ENCODE measurements at places on chromosomes 12 and 14. TPM values are rescaled to one million over a fixed set of nuclear protein-coding genes. Genes with fewer than 3 reads are reported as not detected.
A peak's percentile ranks its signal among the peaks of the same experiment; 100 is the strongest.

KRT73 gene
- not detected for total RNA-seq

BCL2L14 gene
- total RNA-seq = 1.8 TPM

DNA sequence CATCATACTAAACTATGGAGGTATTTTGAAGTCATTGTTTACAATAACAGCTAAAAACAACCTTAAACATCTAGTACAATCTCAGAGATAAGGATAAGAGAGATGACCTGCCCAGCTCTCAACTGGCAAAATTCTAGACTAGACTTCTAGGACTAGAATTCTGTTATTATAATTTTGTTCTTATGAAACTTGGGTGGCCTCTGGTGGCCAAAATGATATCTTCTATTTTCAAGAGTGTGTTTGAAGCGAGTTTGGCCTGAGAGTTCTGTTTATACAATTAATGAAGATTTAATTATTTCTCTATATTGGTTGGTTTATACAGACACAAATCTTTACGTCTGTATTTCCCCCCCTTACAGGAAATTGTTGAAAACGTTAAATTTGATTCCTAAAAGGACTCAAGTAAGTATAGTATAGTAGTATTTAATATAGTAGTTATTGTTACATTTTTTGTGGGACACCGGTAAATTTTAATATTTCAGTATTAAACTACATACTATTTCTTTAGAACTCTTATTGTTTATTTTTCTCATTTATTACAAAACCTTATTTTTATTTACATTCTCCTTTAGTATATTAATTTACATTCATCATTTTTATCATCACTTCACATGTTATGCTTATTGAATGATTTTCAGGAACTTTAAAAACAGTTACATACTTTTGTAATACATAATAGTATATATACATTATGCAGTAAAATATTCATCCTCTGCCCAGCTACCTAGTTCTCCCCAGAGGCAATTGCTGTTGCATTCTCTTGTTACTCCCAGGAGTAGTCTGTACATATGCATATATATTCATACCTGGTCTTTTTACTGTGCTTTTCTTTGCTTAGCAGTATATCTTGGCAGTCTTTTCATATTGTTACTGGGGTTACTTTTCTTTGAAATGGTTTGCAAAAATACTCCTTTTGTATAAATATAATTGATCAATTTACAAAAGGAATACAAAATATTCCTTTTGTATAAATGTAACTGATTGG is 6.6 kb downstream of the PPHLN1 start:
- H3K27ac ChIP-seq = no peak overlapping the region
- peaks cover 10% of the 10 kb centered on the region for H3K36me3 ChIP-seq
- no peaks in the 10 kb centered on the region for H3K27me3 ChIP-seq

SLC6A12 gene
- 4.5 TPM for total RNA-seq

- H3K4me3 ChIP-seq = no peak overlapping the region
- no peaks in the 10 kb centered on the region for H3K36me3 ChIP-seq
- H3K4me1 ChIP-seq = no peaks in the 10 kb centered on the region
Observed at GRCh38 chr14:62952226-62952625, 93.0 kb downstream of the KCNH5 start.

DNA sequence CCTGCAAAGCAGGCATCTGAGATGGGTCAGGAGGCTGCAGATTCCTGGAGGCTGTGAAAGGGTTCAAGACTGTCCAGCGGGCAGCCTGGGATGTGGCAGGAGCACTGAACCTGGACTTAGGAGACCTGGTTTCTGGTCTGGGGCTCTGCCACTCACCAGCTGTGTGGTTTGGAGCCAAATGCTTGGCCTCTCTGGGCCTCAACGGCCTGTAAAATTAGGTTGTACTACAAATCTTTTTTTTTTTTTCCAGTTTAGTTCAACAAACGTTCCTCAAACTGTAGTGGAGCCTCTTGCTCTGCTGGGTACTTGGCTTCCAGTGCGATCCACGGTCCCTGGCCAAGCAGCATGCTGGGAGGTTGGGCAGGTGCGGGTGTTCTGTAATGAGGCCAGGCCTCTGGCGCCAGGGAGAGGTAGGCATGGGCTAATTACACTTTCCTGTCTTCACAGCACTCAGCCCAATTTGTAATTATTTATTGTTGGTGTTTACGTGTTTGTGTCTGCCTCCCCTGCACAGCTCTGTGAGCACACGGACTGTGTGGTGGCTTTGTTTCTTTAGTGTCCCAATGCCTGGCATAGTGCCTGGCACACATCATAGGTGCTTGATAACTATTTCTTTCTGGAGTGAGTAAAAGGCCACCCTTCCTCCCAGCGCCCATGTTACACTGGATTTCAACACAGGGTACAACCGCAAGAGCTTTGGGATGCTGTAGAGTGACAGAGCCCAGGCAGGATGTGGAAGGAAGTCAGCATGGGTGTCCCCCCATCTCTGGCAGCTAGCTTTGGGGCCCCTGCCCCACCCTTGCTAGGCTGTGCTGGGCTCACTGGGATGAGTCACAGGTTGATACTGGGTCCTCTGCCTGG is 5.8 kb upstream of the KRT80 start:
- H3K27ac ChIP-seq = peak overlapping the region; percentile 66
- no peak for DNase-seq
- peaks cover 40% of the 10 kb centered on the region for H3K4me1 ChIP-seq

- H3K4me3 ChIP-seq = peak overlapping the region; percentile 95
- peak overlapping the region; percentile 92 for H3K27ac ChIP-seq
- no peaks in the 10 kb centered on the region for H3K36me3 ChIP-seq
- no peaks in the 10 kb centered on the region for H3K27me3 ChIP-seq
Observed at GRCh38 chr12:109999649-109999971, 380 bp downstream of the ANKRD13A start.

- no peak overlapping the region for H3K27ac ChIP-seq
- H3K4me1 ChIP-seq = no peaks in the 10 kb centered on the region
- H3K36me3 ChIP-seq = no peaks in the 10 kb centered on the region
- no peak for DNase-seq
- no peak overlapping the region for H3K4me3 ChIP-seq
Observed at GRCh38 chr14:69351911-69352310, 46.2 kb downstream of the ERH start.

EPS8 gene
- 153 TPM for total RNA-seq

DNA sequence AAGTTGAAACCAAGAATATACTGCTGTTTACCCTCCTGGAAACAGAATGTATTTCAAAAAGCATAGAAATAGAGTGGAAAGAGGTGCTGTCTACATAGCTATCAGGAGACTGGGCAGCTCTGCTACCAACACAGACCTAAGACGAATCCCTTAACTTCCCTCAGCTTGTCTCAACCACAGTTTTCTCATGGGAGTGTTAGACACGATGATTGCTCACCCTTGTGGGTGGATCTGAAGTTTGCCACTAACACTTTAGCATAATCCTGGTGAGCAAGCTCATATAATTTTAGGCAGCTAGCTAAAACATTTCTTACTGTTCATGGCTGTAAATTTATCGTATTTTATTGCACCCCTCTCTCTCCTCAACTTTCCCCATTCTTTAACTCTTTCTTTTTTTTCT is 38.5 kb downstream of the C12orf75 start:
- DNase-seq = no peak
- H3K4me3 ChIP-seq = no peak overlapping the region
- H3K27ac ChIP-seq = no peak overlapping the region
- H3K27me3 ChIP-seq = no peaks in the 10 kb centered on the region
- H3K36me3 ChIP-seq = no peaks in the 10 kb centered on the region
- no peaks in the 10 kb centered on the region for H3K4me1 ChIP-seq
